ENCODE measurements at places on chromosomes 1 and 21.

GRCh38 chr21:38355992-38356781, 99.4 kb downstream of the KCNJ15 start:
- DNase-seq: no peak

GRCh38 chr1:1943834-1944570, 24.9 kb upstream of the TMEM52 start:
- DNase-seq: peak; percentile 35

DNA sequence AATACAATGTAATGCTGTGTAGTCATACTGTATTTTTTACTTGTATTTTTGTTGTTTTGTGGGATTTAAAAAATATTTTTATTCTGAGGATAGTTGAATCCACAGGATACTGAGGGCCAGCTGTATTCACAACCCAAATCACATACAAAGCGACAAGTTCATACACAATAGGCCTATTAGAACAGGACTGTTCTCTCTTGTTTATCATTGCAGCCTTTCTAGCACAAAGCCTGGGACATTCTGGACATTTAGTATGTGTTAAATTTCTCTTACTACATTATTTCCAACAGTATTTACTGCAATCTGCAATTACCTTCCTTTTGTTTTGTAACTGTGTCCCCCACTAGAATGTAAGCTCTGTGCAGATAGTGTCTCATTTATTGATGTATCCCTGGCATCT, 65.4 kb downstream of the SLC35A3 start:
- no peak for DNase-seq

- no peak for DNase-seq
Observed at GRCh38 chr1:219544163-219544846, 68.6 kb downstream of the ZC3H11B start.

DNA sequence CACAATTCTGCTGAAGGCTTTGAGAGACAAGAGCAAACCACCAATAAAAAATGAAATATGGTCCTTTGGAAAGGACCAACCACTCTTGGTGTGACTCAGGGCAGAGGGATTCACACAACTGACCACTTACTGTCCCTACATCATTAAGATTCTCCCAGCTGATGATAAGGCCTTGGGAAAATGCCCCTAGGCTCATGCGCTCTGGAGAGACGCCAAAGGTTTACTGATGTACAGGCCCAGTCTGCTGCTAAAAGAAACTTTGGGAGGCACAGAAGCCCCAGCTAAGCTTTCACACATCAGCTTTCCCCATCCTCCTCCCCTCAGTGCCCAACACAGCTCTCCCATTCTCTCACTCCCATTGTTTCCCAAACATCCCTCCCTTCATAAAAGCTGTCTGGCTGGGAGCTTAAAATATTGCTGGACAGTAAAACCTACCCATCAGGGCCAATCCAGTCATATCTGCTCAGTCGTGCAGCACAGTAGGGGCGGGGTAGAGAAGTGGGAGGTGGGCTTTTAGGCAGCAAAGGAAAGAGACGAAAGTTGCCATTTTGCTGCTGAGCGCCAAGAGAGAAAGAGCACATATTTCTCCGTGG, at the start of gene GJA8:
Gene GJA8, plus strand, starts transcription at position 543 of the 593 bp plus-strand sequence. CDS start 5,161 bp downstream, outside the sequence.
- no peak for DNase-seq
